ENCODE measurements at places on chromosomes 16 and 17.

- no peak overlapping the region for H3K27ac ChIP-seq
- H3K4me3 ChIP-seq = no peak overlapping the region
- H3K27me3 ChIP-seq = no peaks in the 10 kb centered on the region
- peaks cover 32% of the 10 kb centered on the region for H3K4me1 ChIP-seq
- H3K36me3 ChIP-seq = peaks cover 66% of the 10 kb centered on the region
- DNase-seq = no peak
Observed at GRCh38 chr17:42709561-42709960, 27.2 kb downstream of the CNTNAP1 start.

- H3K4me1 ChIP-seq = no peaks in the 10 kb centered on the region
- DNase-seq = no peak
- peaks cover 31% of the 10 kb centered on the region for H3K36me3 ChIP-seq
- no peaks in the 10 kb centered on the region for H3K27me3 ChIP-seq
- H3K4me3 ChIP-seq = no peak overlapping the region
Observed at GRCh38 chr16:929227-930073, 41.3 kb downstream of the LMF1 start.

DNA sequence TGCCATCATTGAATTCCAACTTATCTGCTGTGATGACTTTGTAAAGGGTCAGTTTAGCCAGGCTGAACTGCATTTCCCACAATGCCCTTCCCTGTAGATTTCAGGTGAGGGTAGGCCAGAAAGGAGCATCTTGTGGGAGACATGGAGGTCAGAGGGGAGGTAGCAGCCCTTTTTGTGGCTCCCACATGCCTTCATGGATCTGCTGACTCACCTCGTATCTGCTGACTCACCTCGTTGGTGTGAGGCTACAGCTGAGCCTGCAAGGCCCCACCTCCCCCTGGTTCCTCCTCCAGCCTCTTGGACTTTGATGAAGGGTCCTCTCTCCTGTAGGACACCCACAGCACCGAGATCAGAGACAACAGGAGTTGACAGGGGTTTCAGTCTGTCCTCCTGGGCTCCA lies 102.5 kb downstream of the SALL1 start:
- H3K4me1 ChIP-seq = no peaks in the 10 kb centered on the region
- no peak overlapping the region for H3K4me3 ChIP-seq
- DNase-seq = no peak
- H3K27me3 ChIP-seq = no peaks in the 10 kb centered on the region

DNA sequence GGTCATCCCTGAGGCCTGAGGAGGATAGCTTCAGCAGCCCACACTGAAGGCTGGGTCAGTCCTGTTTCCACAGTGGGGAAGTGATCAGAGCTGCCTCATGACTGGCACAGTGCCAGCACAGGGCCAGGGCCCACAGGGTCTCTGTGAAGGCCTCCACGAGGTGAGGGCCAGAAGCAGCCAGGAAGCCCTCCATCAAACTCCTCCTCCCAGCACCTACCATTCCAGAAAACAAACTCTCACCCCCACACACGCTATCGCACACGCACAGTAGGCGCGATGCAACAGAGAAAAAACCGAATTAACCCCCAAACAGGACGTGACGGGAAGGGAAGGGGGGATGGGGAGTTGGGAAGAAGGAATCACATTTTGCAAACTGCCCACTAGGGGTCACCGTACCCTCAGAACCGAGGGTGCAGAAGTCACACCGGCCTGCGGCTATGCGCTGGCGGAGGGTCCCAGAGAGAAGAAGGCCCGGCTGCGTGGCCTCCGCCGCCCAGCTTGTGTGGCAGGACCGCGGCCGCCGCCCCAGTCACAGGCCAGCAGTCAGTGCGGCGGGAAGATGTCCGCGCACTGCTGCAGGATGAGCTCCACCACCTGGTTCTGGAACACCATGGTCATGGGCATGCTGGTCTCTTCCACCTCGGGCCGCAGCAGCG lies 37.6 kb downstream of the ARHGAP27 start:
- DNase-seq = no peak
- H3K36me3 ChIP-seq = peaks cover 58% of the 10 kb centered on the region
- H3K4me1 ChIP-seq = no peaks in the 10 kb centered on the region

DNA sequence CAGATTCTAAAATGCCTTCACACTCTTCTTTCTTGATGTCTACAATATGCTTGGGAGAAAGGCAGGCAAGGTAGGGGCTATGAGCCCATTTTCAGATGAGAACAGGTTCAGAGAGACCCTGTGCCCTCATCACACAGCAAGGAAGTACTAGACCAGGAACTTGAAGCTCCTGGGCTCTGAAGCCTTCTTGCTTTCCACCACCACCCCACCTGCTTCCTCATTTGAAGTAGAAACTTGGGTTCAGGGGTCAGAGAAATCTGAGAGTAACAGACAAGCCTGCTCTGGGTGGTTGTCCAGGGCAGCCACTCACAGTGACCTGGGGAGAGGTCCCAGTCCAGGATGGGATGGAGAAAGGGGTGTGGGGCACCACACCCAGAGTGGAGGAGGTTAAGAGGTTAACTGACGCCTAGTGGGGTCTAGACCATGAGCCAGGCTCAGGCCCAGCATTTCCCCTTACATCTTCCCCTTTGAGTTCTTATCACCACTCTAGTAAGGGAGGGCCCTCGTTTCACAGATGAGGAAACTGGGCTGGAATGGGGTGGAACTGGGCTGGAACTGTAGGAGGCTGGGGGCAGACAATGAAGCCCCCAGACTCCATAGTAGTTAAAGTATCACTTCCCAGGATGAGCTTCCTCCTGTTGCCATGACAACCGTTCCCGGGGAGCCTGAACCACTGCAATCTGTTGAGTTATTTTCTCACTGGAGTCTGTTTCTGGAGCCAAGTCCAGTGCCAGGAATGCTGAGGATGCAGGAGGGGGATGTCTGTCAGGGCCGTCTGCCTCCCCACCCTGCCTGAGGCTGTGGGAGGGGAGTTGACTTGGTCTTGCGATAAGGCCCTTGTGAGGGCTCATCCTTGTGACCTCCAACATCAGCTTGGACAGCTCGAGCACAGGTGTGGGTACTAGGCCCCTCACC lies 16.2 kb upstream of the PHF12 start:
- no peaks in the 10 kb centered on the region for H3K4me1 ChIP-seq
- DNase-seq = no peak
- no peak overlapping the region for H3K4me3 ChIP-seq
- no peaks in the 10 kb centered on the region for H3K36me3 ChIP-seq

- no peak for DNase-seq
- H3K27me3 ChIP-seq = peaks cover 4% of the 10 kb centered on the region
- H3K27ac ChIP-seq = no peak overlapping the region
Observed at GRCh38 chr16:23163921-23164320, 14.7 kb upstream of the USP31 start.

GRCh38 chr16:11797957-11798299 lies 870 bp upstream of the ZC3H7A start:
- DNase-seq = no peak
- peak overlapping the region; percentile 93 for H3K27ac ChIP-seq
- H3K4me3 ChIP-seq = peak overlapping the region; percentile 79
- H3K27me3 ChIP-seq = no peaks in the 10 kb centered on the region
- no peaks in the 10 kb centered on the region for H3K36me3 ChIP-seq

All from effector memory CD4-positive, alpha-beta T cell (primary cell).